Gastrocnemius medialis (tissue), 4 donors: ENCODE measurements at places on chromosomes 1 and 21. TPM values are rescaled to one million over a fixed set of nuclear protein-coding genes. Genes with fewer than 3 reads are reported as not detected.

The PTPN22 gene
- total RNA-seq: 0.97 TPM

The RXRG gene
- 7.3 TPM for total RNA-seq

The OR2L13 gene
- total RNA-seq: not detected

The CAPZA1 gene
- 27.1 TPM for total RNA-seq

The CELA3B gene
- total RNA-seq: not detected

The USP21 gene
- total RNA-seq: 18.5 TPM

The MGST3 gene
- total RNA-seq: 101 TPM

The USF1 gene
- total RNA-seq: 41.9 TPM

The HEATR1 gene
- total RNA-seq: 17.5 TPM

The GJB3 gene
- total RNA-seq: not detected

The NUP210L gene
- 0.07 TPM for total RNA-seq

The GIPC2 gene
- 1.2 TPM for total RNA-seq

The THRAP3 gene
- total RNA-seq: 156 TPM

The IFI44L gene
- total RNA-seq: 2.9 TPM

The SPRR2E gene
- not detected for total RNA-seq

The KRTAP19-3 gene
- total RNA-seq: not detected

The SPRR1A gene
- not detected for total RNA-seq

The OR6N1 gene
- not detected for total RNA-seq

The CA14 gene
- total RNA-seq: 0.31 TPM

The BRDT gene
- total RNA-seq: not detected

The IL6R gene
- total RNA-seq: 271 TPM

The S100A7A gene
- not detected for total RNA-seq

The CFAP57 gene
- not detected for total RNA-seq

The GBP1 gene
- 6.9 TPM for total RNA-seq

The KIAA0040 gene
- 33.1 TPM for total RNA-seq

The NTNG1 gene
- total RNA-seq: not detected

The SYT14 gene
- total RNA-seq: not detected

The KIF26B gene
- total RNA-seq: 0.20 TPM

The FMO3 gene
- total RNA-seq: 3.3 TPM

The SLC45A3 gene
- total RNA-seq: not detected

The RASSF5 gene
- 12.7 TPM for total RNA-seq

The BSND gene
- not detected for total RNA-seq

The MFSD2A gene
- total RNA-seq: 2.1 TPM

The AGO4 gene
- 21.7 TPM for total RNA-seq

The PRELP gene
- total RNA-seq: 32.6 TPM

The EPHA2 gene
- total RNA-seq: 6.4 TPM

The HFM1 gene
- 1.6 TPM for total RNA-seq

The RPS6KA1 gene
- 3.2 TPM for total RNA-seq

The GBP6 gene
- not detected for total RNA-seq

The EPHA10 gene
- total RNA-seq: not detected

The INSRR gene
- total RNA-seq: not detected

The LRRC71 gene
- not detected for total RNA-seq

The ENAH gene
- 112 TPM for total RNA-seq

The IGSF5 gene
- total RNA-seq: not detected

The LGR6 gene
- total RNA-seq: not detected

The KDF1 gene
- 0.15 TPM for total RNA-seq

The SLC25A24 gene
- 12.3 TPM for total RNA-seq

The TNFAIP8L2 gene
- not detected for total RNA-seq

The FCGR2B gene
- 4.8 TPM for total RNA-seq

The C2CD2 gene
- 1.9 TPM for total RNA-seq
